ENCODE measurements at places on chromosomes 5 and 9. TPM values are rescaled to one million over a fixed set of nuclear protein-coding genes. Genes with fewer than 3 reads are reported as not detected.

Gene SAXO1
- not detected for polyA plus RNA-seq

Gene TRIM7
- polyA plus RNA-seq, result 0.71 TPM

Gene ADGRD2
- not detected for polyA plus RNA-seq

Gene TSSK1B
- not detected for polyA plus RNA-seq

Gene ZNF366
- not detected for polyA plus RNA-seq

Gene ORM1
- not detected for polyA plus RNA-seq

Gene AK8
- polyA plus RNA-seq, result 11.8 TPM

Gene PCDHB11
- polyA plus RNA-seq, result not detected

Gene GOLGA2
- 10.3 TPM for polyA plus RNA-seq

All from IgD-negative memory B cell (primary cell).